ENCODE measurements at places on chromosomes 1 and 21.
A peak's percentile ranks its signal among the peaks of the same experiment; 100 is the strongest.

- no peak for DNase-seq
Measured at GRCh38 chr21:37419228-37419906, 52.8 kb downstream of the DYRK1A start.

DNA sequence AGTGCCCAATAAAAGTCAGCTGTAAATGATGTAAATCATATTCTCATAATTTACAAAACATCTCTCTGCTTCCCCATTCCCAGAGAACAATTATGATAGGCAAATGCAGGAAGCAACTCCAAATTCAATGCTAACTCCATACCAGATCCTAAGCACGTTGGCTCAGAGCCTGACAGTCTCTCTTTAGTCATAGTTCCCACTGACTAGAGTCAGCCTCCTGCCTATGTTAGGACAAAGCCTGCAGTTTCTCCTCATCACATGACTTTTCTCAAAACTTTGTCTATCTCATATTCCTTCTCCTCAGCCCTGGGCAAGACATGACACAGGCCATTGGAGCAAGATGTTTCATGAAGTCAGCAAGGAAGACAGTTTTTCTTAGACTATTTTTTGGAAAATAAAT, 101.5 kb upstream of the COL24A1 start:
- DNase-seq, result no peak

GRCh38 chr1:26096471-26096870, 15.2 kb upstream of the PDIK1L start:
- DNase-seq, result no peak

GRCh38 chr1:230365723-230366307, 60.3 kb downstream of the PGBD5 start:
- peak; percentile 1 for DNase-seq

GRCh38 chr1:45215485-45216199, 9.2 kb upstream of the ZSWIM5 start:
- DNase-seq, result no peak

GRCh38 chr1:10292188-10292587, 81.8 kb downstream of the KIF1B start:
- no peak for DNase-seq

DNA sequence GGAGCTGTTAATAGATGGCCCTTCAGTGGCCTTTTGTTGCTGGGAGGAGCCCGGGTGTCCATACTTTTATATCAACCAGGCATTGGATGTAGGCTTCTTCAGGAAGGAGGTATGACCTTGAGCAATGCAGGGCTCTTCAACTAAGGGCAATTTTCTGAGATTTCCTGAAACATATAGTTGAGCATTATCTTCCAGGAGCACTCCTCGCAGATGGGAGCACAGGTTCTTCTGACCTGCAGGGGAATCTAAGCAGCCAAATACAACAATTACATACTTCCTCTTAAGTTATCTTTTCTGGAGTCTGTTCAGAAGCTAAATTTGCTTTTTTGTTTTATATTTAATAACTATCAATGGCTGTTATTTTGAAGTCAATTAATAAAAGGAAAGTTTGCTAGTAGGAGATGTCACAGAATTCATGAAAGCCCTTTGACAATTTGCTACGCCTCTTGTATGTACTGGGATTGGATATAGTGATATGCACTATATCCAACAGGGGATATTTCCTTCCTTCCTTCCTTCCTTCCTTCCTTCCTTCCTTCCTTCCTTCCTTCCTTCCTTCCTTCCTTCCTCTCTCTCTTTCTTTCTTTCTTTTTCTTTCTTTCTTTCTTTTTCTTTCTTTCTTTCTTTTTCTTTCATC, 422.6 kb upstream of the NEGR1 start:
- DNase-seq, result no peak

- DNase-seq, result no peak
Measured at GRCh38 chr1:85818371-85818770, 110.1 kb upstream of the ZNHIT6 start.

DNA sequence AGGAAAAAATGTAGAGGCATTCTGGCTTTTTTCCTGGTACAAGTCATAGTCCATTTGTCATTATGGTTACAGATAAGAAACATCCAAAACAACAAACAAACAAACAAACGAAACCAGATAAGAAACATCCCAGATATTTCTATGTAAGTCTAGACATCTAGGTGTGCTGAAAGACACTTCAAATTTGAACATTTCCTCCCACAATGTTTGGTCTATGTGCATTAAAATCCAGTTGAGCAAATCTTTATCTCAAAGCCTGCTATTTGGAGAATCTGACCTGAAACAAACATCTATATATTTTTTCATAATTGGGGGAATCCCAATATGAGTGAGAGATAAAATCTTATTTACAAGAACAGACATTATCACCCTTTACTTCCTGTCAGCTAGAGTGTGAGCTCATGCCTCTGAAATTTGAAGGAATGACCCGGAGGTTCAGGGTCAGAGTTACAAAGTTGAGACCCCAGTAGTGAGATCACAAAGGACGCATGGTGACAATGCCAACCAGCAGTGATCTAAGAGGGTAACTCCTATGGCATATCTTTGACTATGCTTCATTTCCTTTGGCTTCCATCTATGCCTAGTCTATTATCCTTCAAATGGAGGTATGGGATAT, 182.9 kb upstream of the ATP1B1 start:
- no peak for DNase-seq
